ENCODE measurements at places on chromosomes 5 and 9.
A peak's percentile ranks its signal among the peaks of the same experiment; 100 is the strongest.

GRCh38 chr9:137918331-137919094 lies 40.9 kb downstream of the CACNA1B start:
- no peak for DNase-seq

DNA sequence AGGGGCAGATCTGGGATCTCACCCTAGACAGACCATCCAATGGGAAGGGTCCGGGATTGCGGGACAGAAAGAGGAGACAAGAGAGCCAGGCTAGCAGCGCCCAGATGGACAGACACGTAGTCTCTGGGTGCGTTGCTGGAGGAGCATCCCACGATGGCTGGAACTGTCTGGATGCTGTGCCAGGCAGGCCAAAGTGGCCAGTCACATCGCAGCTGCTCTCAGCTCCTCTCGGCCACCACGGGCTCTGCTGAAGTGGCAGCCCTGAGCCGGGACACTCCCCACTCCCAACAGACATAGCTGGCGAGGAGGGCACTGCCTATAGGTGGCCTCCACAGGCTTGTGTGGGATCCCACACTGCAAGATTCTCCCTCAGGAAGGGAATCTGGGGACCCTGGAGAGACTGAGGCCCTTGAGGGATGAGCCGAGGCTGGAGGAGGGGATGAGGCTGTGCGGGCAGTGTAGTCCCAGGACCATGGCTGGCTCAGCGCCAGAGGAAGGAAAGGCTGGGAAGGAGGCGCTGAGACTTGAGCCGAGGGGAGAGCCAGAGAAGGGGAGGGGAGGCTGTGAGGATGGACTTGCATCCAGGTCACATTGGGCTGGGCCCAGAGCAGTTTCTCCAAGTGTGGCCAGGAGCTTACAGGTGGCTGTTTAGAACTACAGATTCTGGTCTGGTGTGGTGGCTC lies 10.3 kb upstream of the WDR5 start:
- no peak for DNase-seq

- peak; percentile 99 for DNase-seq
Observed at GRCh38 chr5:65190328-65191053, 291.2 kb downstream of the ADAMTS6 start.

GRCh38 chr5:135116160-135116561 lies 82.1 kb upstream of the PITX1 start:
- DNase-seq: no peak

GRCh38 chr5:64814073-64814472 lies 45.3 kb downstream of the CWC27 start:
- DNase-seq: no peak

GRCh38 chr5:171484460-171484899 lies 65.0 kb downstream of the FGF18 start:
- peak; percentile 36 for DNase-seq

GRCh38 chr9:112378328-112379176 lies 1.4 kb upstream of the HSDL2 start:
- DNase-seq: peak; percentile 8

- peak; percentile 87 for DNase-seq
Observed at GRCh38 chr9:20684875-20685696, 1.0 kb downstream of the FOCAD start.

- no peak for DNase-seq
Observed at GRCh38 chr5:145939540-145940065, 3.2 kb downstream of the SH3RF2 start.

GRCh38 chr5:50301756-50302155 lies 139.3 kb downstream of the EMB start:
- DNase-seq: no peak

- peak; percentile 30 for DNase-seq
Observed at GRCh38 chr9:95116002-95116807, 201.3 kb downstream of the FANCC start.

GRCh38 chr5:61207884-61208283 lies 45.6 kb upstream of the SMIM15 start:
- no peak for DNase-seq

DNA sequence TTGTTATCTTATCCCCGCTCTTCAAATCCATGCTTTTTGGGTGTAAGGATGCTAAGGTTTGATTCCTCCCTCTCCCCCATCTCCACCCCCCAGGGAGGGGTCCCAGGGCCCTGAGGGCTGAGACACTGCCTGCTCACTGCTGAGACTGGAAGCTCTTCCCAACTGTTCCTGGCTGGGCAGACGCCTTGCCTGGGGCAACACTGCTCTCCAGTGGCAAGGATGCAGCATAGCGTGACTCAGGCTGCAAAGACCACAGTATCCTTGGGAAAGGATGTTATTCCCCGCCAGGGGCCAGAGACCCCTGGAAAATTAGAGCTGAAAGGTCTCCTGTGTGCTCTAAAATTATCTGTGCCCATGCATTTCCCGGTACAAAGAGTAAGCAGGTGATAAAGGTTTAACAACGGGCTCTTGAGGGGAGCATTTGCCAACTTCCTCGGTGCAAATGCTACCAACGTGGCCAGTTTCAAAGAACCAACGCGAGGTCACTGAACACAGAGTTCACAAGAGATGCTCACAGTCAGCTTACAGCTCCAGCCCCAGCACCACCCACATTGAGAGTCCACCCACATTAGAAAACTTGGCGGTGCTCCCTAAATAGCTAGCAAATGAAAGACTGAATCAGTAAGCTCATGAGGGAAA lies 271.9 kb downstream of the NSG2 start:
- DNase-seq: peak; percentile 43

- peak; percentile 53 for DNase-seq
Observed at GRCh38 chr9:124941679-124942561, 1.0 kb upstream of the GOLGA1 start.

- peak; percentile 87 for DNase-seq
Observed at GRCh38 chr9:110994771-110995241, 43.5 kb downstream of the LPAR1 start.

Measured in fibroblast of mammary gland (primary cell).